NT2/D1 (cell line): ENCODE measurements at places on chromosomes 4 and X.

DNA sequence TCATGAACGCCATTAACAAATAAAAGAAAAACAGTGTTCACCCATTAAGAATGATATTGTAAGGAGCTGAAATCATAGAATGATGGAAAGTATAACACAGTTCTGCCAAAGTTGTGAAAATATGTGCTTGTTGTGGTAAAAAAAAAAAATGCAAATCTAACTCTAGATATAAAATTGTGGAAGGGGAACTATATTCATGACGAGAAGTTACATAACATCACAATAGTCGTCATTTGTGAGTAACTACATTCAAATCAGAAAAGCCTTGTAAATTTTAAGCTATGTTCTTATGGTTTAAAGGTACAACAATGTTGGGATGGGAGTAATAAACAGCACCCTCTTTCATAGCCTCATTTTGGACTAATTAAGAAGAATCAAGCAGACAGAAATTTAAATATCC, 57.6 kb upstream of the PRDM8 start:
- DNase-seq, result no peak

DNA sequence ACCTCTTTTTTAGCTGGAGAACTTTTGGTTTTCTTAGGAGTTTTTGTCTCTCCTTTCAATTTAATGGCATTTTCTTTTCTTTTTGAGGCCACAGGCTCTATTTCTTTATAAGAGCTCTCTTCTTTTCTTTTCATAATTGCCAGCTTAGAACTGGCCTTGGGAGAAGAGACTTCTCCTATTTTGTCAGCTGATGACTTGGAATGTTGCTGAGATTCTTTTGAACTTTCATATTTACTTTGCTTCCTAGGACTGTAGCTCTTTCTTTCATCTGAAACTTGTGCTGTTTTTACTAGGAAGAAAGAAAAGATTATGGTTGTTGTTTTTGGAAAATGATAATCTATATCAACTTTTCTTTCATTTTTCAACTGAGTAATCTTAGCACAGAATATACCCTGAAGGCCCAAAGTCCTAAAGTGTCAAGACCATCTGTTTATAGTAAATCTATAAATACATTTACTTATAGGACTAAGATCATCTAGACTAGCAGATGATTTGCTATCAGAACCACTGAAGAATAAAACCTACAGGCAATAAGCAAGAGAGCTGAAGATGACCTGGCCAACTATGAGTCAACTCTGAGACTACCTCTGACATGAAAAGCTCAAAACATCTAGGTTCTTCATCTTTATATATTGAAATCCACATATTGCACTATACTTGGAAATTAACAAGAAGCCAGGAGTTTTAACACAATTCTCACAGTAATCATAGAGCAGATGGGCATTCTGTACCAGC, 45.6 kb downstream of the RFC1 start:
- DNase-seq, result no peak

DNA sequence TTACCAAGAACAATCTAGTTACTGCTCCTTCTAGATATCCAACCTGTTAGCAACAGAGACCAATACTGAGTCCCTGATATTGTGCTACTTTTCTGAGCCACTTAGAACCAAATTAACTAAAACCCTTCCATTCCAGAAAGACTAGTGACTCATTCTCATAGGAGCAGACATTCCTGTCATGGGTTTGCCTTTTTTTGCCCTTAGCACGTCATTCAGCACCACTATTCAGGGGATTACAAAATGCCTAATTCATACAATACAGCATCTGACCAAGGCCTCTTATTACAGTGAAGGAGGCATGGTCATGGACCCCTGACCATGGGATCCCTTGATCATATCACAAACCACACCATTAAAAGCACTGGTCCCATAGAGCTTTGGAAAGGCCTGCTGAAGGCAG, 123.8 kb upstream of the CXCL13 start:
- no peak for DNase-seq

GRCh38 chrX:150455215-150455608, 92.1 kb downstream of the MAMLD1 start:
- no peak for DNase-seq

DNA sequence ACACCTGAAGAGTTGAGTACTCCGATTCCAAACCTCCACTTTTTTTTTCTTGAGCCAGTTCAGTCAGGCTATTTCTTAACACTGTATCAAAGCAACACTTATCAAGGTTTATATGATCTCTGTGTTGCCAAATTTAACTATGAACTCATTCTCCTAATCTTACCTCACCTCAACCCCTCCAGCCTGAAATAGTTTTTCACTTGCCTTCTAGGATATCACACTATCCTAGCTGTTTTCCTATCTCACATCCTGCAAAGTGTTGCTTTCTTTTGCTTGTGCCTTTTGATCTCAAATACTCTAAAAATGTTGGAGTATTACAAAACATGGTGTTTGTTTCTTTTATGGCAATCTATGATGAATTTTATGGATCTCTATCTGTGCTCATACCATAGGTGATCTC, 415.0 kb downstream of the CFAP47 start:
- no peak for DNase-seq

DNA sequence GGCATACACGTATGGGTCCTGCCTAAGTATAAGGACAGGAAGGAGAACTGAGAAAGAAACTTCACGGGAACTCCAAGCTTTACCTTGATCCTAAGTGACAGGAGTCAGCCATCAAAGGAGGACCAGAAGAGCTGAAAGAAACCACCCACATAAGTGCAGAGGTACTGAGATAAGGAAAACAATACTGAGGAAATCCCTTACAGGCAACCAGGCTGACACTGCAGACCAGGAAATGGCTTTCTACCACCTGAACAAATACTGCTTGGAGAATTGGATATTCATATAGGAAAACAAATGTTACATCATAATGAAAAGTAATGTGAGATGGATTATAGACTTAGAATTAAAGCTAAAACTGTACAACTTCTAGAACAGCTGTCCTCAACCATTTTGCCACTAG, 127.0 kb downstream of the IL15 start:
- DNase-seq, result no peak

- no peak for DNase-seq
Measured at GRCh38 chr4:62130230-62130629, 930.1 kb downstream of the ADGRL3 start.

- no peak for DNase-seq
Measured at GRCh38 chr4:66048861-66049260, 378.6 kb upstream of the EPHA5 start.

DNA sequence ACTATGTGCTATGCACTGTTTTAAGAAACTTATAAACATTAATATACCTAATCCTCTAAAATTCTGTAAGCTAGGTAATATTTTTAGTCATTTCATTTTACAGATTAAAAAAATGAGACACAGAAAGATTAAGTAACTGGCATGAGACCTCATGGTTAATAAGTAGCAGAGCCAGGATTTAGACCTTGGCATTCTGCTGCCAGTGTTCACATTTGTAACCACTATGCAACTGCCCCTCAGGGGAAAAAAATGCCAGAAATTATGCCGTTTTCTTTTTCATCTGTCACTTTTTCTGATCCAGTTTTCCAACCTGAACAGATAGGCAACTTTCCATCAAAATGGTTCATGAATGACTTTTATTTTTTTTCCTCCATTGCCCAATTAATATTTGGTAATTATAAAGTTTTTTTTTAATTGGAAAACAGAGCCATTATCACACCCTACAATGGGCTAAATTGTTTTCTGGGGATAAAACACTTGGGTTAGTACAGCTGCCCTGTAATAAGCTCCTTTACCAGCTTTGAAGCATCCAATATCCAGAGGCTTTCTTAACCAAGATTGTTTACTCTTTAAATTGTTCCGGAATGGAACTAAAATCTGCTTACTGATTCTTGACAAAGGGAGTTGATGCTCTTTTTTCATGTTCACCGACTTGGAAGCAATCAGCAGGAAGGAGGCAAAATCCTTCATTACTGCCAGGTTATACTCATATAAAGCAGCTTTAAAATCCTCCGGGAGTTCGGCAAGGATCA, 56.4 kb upstream of the DDX60 start:
- no peak for DNase-seq

DNA sequence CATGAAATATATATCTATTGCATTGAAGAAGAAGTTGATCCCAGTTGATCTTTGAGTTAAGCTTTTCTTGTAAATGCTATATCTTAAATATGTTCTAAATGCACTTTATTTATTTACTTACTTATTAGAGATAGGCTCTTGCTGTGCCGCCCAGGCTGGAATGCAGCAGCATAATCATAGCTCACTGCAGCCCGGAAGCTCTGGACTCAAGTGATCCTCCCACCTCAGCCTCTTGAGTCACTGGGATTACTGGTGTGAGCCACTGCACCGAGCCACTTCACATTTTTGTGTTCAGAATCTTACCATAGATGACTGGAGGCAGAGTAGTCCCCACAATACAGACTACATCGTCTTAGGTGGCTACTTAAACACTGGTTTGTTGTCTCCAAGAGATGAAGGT, 324.3 kb upstream of the SLIT2 start:
- no peak for DNase-seq

DNA sequence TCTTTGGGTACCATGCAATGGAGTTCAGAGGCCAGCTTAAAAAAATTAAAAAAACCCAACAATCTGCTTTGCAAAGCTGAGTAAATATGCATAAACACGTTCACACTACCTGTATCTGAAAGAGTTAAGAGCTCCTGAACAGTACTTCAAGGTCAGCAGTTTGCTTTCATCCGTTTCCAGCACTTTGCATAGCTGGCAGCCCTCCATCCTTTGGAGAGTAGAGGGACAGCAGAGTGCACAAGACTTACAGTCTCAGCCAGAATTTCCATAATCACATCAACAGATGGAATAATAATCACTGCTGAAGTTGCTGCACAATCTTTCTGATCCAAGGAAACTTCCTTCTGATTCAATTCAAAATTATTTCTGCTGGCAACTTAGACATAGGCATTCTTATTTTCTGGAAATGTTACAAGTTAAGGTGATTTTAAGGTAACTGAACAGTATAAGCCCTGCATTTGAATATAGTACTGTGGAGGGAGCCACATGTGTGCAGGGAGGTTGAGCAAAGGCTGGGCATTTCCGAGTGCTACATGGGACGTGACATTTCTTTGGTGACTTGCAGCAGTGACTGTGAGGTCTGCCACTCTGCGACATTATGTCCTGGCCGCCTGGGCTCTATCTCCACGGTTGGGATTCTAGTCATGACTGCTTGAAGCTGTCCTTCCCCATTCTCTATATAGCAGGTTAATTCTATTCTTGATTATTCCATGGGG, 73.5 kb upstream of the EMCN start:
- DNase-seq, result no peak

DNA sequence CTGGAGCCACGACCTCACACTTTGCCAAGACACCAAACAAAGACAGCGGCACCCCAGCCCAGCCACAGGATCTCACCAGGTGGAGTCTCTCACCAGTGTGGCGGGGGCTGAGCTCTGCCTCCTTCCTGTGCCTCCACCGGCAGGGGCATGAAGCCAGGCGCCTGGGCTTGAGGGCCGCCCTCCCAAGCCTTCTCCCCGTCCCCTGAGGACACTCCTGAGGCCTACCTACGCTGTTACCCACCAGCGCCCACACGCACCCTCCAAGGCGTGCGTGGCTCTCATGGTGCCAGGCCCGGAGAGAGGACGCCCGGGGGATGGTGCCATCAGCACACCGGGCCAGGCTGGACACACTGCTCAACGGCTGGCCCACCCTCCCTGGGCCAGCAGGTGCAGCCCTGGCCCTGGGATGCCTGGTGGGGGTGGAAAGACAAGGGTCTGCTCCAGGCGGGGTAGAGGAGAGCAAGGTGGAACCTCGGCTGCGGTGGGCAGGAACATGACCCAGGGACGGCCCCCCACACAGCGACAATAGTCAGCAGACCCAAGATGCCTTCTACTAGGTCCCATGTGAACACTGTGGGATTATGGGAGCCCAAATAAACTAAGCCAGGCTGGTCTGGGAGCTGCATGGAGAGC, 22.1 kb downstream of the NELFA start:
- DNase-seq, result no peak

DNA sequence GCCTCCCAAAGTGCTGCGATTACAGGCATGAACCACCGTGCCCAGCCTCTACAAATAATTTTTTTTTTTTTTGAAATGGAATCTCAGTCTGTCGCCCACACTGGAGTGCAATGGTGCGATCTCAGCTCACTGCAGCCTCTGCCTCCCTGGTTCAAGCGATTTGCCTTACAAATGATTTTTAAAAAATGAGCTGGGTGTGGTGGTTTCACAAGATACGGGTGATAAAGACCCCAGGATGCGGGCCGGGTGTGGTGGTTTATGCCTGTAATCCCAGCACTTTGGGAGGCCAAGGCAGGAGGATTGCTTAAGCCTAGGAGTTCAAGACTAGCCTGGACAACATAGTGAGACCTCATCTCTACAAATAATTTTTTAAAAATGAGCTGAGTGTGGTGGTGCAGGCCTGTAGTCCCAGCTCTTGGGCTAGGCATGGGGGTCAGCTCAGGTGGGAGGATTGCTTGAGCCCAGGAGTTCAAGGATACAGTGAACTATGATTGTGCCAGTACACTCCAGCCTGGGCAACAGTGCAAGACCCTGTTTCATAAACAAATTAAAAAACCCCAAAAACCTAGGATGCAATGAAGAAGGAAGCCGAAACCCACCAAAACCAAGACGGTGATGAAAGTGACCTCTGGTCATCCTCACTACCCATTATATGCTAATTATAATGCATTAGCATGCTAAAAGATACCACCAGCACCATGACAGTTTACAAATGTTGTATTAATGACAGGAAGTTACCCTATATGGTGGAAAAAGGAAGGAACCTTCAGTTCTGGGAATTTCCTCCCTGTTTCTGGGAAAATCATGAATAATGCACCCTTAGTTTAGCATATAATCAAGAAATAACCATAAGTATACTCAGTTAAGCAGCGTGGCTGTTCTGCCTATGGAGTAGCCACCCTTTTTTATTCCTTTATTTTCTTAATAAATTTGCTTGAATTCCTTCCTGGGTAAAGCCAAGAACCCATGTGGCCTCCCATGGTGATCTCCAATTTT, 27.7 kb downstream of the PDGFRA start:
- DNase-seq, result no peak

GRCh38 chr4:55546506-55546755, 278 bp downstream of the CLOCK start:
- no peak for DNase-seq

GRCh38 chr4:29632199-29632598, 1088.0 kb upstream of the PCDH7 start:
- no peak for DNase-seq

DNA sequence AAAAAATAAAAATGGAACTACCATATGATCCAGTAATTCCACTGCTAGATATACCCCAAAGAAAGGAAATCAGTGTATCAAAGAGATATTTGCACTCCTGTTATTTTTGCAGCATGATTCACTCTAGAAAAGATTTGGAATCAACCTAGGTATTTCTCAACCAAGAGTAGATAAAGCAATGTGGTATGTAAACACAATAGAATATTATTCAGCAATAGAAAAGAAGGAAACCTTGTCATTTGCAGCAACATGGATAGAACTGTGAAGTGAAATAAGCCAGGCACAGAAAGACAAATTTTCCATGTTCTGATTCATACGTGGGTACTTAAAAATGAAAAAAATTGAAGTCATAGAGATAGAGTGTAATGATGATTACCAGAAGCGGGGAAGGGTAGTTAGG, 362.3 kb upstream of the EPHA5 start:
- no peak for DNase-seq

DNA sequence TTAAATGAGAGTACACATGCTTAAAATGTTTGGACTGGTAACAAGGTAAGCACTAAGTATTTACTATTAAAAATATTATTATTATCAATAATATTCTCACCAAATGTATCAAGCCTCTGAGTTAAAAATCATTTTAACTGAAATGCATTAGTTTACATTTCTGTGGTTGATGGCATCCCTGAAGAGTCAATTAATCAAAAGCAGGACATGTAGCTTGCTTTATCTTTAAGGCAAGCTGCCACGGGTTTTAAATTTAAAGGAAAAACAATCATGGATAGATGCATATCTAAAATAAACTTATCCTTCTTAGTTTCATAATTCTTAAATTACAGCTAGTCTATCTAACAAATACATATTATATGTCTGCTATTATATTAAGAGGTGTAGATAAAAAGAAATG, 584.8 kb upstream of the INTU start:
- no peak for DNase-seq
